ENCODE measurements at places on chromosomes 2 and 18. TPM values are rescaled to one million over a fixed set of nuclear protein-coding genes. Genes with fewer than 3 reads are reported as not detected.

Gene ALKAL2
- total RNA-seq: not detected

Gene DNAH6
- 0.11 TPM for total RNA-seq

Gene IL36B
- not detected for total RNA-seq

Gene KDM3A
- total RNA-seq: 26.4 TPM

Gene STARD6
- not detected for total RNA-seq

Gene HES6
- 13.9 TPM for total RNA-seq

Gene PROKR1
- total RNA-seq: not detected

Gene ZEB2
- total RNA-seq: 7.3 TPM

Gene SLC19A3
- 3.1 TPM for total RNA-seq

Gene PRADC1
- total RNA-seq: 24.1 TPM

Gene RGPD5
- total RNA-seq: 4.3 TPM
